T-helper 17 cell (primary cell): ENCODE measurements at places on chromosomes 6 and 20.

- H3K4me3 ChIP-seq = no peak overlapping the region
- peaks cover 2% of the 10 kb centered on the region for H3K36me3 ChIP-seq
- peaks cover 4% of the 10 kb centered on the region for H3K4me1 ChIP-seq
Observed at GRCh38 chr6:37807656-37808055, 11.9 kb upstream of the ZFAND3 start.

- H3K36me3 ChIP-seq = no peaks in the 10 kb centered on the region
- H3K4me3 ChIP-seq = no peak overlapping the region
- peaks cover 6% of the 10 kb centered on the region for H3K27me3 ChIP-seq
- H3K27ac ChIP-seq = peak overlapping the region; percentile 22
- DNase-seq = no peak
Observed at GRCh38 chr6:21905531-21905930, 312.0 kb downstream of the SOX4 start.

- no peaks in the 10 kb centered on the region for H3K4me1 ChIP-seq
- H3K27ac ChIP-seq = no peak overlapping the region
- no peak for DNase-seq
- no peaks in the 10 kb centered on the region for H3K36me3 ChIP-seq
Observed at GRCh38 chr20:40497899-40498691, 190.9 kb downstream of the MAFB start.

DNA sequence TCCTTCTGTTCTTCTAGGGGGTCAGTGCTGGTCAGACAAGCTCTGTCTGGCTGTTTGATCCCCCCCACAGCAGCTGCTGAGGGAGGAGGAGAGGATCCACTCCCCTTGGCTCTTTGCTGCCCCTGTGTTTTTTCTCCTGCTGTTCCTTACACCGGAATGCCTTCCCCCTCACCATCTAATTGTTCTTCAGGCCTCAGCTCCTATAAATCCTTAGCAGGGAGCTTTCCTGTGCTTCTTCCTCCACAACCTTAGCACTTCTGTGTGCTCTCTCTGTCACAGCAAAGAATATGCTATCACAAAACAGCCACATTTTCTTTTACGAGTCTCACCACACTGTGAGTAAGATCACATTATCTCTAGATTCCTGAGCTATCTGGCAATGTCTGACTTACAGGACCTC is 196.6 kb downstream of the OTOR start:
- H3K4me1 ChIP-seq = no peaks in the 10 kb centered on the region
- no peak overlapping the region for H3K27ac ChIP-seq
- no peak overlapping the region for H3K4me3 ChIP-seq
- H3K27me3 ChIP-seq = no peaks in the 10 kb centered on the region

DNA sequence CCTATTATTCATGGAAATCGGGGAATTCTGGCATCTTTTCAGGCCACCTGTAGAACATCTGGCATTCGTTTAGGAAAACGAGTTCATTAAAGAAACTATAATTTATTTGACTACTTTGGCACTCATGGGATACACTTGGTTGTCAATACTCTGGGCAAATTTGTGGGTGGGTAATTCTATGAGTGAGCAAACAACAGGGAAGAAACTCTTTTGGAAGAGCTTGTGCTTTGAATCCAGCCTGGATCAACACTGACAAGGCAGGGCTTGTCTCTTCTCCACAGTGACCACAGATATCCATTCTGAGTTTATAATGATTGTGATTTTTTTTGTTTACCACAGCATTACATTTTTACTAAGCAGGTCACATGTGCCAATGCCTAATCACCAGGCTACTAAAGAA is 394.7 kb downstream of the THBS2 start:
- no peaks in the 10 kb centered on the region for H3K36me3 ChIP-seq
- H3K4me3 ChIP-seq = no peak overlapping the region
- H3K27me3 ChIP-seq = peaks cover 13% of the 10 kb centered on the region
- no peaks in the 10 kb centered on the region for H3K4me1 ChIP-seq

DNA sequence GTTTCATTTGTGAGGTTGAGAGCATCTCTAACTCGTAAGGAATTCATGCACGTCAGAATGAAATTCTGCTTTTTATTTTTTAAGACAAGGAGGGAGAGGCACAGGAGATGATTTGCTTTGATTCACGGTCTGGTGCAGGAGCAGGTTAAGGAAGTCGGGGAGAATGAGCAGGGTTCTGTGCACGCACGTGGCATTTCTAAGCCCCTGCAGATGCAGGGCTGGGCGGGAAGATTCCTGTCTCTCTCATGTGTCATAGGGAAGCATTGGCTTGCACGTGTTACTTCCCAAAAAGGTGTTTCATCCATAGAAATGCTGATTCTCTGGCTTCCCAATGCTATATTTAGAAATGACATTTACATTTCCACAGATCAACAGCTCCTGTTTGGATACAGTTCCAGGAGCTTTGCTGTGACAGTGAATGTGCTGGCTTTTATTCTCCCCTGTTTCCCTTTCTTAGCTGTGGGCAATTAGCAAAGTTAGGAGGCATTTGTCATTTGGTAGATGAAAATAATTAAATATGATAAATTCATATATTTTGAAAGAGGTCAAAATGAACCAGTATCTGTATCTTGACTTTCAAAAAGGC is 119.7 kb upstream of the ZFP64 start:
- no peak overlapping the region for H3K4me3 ChIP-seq
- peaks cover 7% of the 10 kb centered on the region for H3K27me3 ChIP-seq
- DNase-seq = no peak
- peaks cover 6% of the 10 kb centered on the region for H3K36me3 ChIP-seq
- H3K27ac ChIP-seq = no peak overlapping the region
- peaks cover 16% of the 10 kb centered on the region for H3K4me1 ChIP-seq

DNA sequence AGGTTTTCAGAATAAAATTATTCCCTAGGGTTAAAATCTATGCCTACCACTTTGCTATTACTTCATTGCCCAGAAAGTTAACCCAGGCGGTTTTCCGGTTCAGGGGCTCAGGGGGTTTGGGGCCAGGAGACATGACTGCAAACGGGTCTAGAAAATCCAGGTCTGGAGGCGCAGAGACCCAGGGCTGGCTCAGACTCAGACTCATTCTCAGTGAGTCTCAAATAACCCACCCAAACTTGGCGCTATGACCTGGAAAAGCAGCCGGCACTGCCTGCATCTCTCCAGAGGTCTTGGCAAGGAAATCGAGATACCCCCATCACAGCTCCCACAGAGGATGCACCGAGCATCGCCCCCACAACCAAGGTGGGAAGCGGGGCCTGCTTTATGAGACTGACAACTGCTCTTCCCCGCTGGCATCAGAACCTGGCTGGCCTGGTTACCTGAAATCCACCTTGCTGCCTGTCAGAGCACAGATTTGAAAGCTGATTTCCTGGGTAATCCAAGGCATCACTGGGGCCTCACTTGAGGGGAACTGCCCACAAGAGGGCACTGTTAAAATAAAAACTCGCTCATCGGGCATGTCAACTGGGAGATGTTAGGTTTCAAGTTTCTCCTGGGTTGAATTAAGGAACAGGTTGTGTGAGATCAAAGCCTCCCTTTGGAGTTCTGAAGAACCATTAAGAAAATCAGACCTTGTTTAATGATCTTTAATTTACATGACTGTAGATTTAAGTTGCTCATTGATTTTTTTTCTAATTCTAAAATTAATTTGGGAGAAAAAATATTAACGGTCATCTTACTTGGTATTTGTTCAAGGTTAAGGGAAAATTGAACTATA is 55.1 kb downstream of the KIF16B start:
- peaks cover 10% of the 10 kb centered on the region for H3K4me1 ChIP-seq
- DNase-seq = no peak
- H3K36me3 ChIP-seq = peaks cover 11% of the 10 kb centered on the region
- H3K27ac ChIP-seq = no peak overlapping the region
- no peaks in the 10 kb centered on the region for H3K27me3 ChIP-seq

- H3K27ac ChIP-seq = no peak overlapping the region
- no peaks in the 10 kb centered on the region for H3K27me3 ChIP-seq
- no peak overlapping the region for H3K4me3 ChIP-seq
- no peaks in the 10 kb centered on the region for H3K4me1 ChIP-seq
Observed at GRCh38 chr6:157584036-157584435, 203.0 kb downstream of the ZDHHC14 start.

GRCh38 chr6:71197267-71197666 is 91.3 kb upstream of the OGFRL1 start:
- H3K27ac ChIP-seq = no peak overlapping the region
- no peaks in the 10 kb centered on the region for H3K4me1 ChIP-seq

DNA sequence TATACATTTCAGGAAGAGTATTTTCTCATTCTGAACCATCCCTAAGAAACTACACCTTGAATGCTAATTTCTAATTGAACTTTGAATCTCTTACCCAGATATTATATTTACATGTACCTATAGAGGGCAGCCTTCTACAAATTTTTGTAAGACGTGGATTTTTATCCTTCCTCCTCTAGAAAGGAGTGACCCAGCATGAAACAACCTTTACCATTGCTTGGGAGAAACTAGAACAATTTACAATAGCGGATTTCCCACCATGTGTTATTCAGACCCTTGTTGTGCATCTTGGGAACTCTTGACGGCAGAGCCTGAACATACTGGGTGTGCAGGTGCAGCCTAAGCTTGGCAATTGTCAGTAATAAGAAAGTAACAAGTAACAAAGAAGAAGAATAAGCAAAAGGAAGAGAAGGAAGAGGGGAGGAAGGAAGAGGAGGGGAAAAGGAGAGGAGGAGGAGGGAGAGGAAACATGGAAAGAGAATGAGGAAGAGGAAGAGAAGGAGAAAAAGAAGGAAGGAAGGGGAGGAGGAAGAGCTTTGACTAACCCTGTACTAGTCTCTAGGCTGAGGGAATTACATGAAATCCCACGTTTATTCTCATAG is 10.8 kb upstream of the TAAR1 start:
- DNase-seq = no peak
- peak overlapping the region; percentile 51 for H3K27ac ChIP-seq
- no peaks in the 10 kb centered on the region for H3K36me3 ChIP-seq
- H3K4me1 ChIP-seq = peaks cover 5% of the 10 kb centered on the region
- peaks cover 20% of the 10 kb centered on the region for H3K27me3 ChIP-seq

- H3K4me1 ChIP-seq = peaks cover 37% of the 10 kb centered on the region
- H3K36me3 ChIP-seq = peaks cover 9% of the 10 kb centered on the region
- no peak overlapping the region for H3K27ac ChIP-seq
- no peaks in the 10 kb centered on the region for H3K27me3 ChIP-seq
- DNase-seq = no peak
- H3K4me3 ChIP-seq = no peak overlapping the region
Observed at GRCh38 chr6:34595332-34596184, 39.4 kb upstream of the SPDEF start.

GRCh38 chr20:58389324-58389967 is 417 bp downstream of the VAPB start:
- H3K4me3 ChIP-seq = peak overlapping the region; percentile 95
- H3K27ac ChIP-seq = peak overlapping the region; percentile 93
- peaks cover 38% of the 10 kb centered on the region for H3K4me1 ChIP-seq
- peaks cover 7% of the 10 kb centered on the region for H3K36me3 ChIP-seq
- DNase-seq = no peak

- DNase-seq = no peak
- no peaks in the 10 kb centered on the region for H3K36me3 ChIP-seq
- no peak overlapping the region for H3K4me3 ChIP-seq
Observed at GRCh38 chr6:3825331-3825831, 23.8 kb upstream of the FAM50B start.

DNA sequence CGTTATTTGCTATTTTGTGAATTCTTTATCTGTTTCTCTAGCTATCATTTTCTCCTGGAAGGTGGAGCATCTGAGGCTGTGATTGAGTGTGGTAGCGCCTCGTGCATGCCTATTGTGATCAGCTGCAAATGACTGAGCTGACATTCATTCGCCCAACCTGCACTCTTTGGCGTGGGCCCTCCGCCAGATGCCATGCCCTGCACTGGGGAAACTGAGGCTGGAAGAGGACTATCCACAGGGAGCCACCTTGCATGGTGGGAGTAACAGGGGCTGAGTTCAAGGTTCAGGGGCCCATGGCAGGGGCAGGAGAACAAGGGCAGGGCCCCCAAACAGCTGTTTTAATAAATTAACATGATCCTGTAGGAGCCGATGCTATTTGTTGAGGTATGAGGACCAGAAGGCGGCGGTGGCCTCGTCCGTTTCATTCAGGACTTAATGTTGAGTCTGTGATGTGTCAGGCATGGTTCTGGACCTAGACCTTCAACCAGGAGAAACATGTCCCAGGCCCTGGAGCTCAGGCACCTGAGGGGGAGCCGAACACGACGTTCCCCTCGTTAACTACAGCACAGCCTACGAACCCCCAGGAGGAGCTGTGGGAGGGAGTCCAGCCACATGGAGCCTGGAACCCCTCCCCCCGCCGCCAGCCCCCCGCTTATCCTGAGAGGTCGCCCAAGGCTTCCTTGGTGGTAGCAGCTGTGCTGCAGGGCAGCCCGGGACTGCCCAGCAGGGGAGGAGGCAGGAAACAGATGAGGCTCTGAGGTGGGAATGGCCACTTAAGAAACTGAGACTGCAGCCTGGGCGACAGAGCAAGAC is 242.9 kb downstream of the CDH4 start:
- no peaks in the 10 kb centered on the region for H3K27me3 ChIP-seq
- DNase-seq = no peak
- H3K4me1 ChIP-seq = no peaks in the 10 kb centered on the region
- H3K4me3 ChIP-seq = no peak overlapping the region
- H3K36me3 ChIP-seq = no peaks in the 10 kb centered on the region
- no peak overlapping the region for H3K27ac ChIP-seq

DNA sequence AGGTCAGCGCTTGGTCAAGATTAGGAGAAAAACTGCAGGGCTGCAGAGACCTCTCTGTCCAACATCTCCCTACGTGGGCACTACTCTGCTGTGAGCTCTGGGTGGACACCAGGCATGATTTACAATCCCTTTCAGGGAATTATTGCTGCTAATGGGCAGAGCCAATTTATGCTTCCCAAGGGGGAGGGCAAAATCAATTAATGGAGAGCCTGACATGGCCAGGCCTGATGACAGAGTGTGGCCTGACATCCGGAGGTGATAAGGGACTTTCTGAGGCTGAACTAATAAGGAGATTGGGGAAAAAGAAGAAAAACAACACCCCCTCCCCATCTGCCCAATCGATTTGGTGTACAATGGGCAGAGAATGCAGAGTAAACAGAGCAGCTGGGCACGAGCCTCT is 5.0 kb upstream of the KCNK16 start:
- peaks cover 5% of the 10 kb centered on the region for H3K4me1 ChIP-seq
- peaks cover 90% of the 10 kb centered on the region for H3K27me3 ChIP-seq
- no peak overlapping the region for H3K4me3 ChIP-seq
- no peak for DNase-seq
